ENCODE measurements at places on chromosomes 16 and 17. TPM values are rescaled to one million over a fixed set of nuclear protein-coding genes. Genes with fewer than 3 reads are reported as not detected.

Gene SYCE1L
- total RNA-seq: 0.49 TPM

Gene ALOXE3
- total RNA-seq: not detected

Gene CLEC18B
- not detected for total RNA-seq

Gene LSM12
- total RNA-seq: 95.6 TPM

DNA sequence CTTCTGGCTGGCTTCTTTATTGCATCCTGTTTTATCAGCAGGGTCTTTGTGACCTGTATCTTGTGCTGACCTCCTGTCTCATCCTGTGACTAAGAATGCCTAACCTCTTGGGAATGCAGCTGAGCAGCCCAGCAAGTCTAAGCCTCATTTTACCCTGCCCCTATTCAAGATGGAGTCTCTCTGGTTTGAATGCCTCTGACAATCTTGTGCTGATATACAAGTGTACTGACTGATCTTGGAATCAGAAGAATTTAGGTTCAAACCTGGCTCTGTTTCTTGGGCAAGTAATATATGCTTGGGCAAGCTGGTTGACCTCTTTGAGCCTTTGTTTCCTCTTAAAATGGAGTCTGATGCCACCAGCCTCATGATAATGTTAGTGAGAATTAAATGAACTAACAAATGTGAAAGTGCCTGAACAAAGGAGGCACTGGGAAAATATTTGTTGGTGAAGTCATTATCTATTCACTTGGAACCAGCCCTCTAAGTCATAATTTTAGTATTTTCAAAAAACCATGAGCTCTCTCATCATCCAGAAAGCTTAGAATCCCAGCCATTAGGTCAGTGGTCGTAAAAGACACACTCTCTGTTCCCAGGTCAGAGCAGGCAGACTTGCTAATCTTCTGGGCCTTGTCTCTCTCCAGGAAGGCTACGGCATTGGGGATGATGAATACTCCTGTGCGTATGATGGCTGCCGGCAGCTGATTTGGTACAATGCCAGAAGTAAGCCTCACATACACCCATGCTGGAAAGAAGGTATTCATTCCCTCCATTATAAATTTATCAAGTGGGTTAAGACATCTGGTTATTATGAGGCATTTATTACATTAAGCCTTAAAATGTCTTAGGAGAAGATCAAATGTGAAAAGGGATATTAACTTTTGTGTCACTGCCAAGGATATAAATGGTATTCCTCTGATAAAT, 18.1 kb upstream of the ARL2BP start:
- no peaks in the 10 kb centered on the region for H3K27me3 ChIP-seq
- DNase-seq: peak; percentile 50
- peaks cover 89% of the 10 kb centered on the region for H3K36me3 ChIP-seq
- H3K4me1 ChIP-seq: peaks cover 9% of the 10 kb centered on the region

DNA sequence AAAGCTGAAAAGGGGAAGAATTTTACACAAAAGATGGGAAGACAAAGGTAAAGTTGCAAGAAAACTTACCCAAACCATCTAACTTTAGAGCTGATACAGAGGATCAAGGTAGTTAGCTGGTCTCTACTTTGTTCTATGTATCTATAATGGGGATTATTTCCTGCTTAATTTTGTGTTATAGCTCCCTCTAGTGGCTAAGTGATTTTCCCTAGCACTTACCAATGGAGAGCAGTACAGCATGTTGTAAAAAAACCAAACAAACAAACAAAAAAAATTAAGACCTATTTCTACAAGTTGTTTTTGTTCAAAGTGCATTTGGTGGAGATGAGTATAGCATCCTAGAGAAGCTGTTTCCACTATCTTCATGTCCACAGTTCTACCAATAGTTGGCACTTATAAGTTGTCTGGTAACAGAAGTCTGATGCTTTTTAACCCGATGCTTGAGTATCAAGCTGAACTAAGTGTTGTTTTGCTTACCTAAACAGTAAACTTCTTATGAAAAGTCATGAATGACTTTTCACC, 7.5 kb downstream of the SRSF1 start:
- DNase-seq: no peak
- no peak overlapping the region for H3K4me3 ChIP-seq
- H3K36me3 ChIP-seq: peaks cover 71% of the 10 kb centered on the region
- H3K27me3 ChIP-seq: no peaks in the 10 kb centered on the region
- peaks cover 12% of the 10 kb centered on the region for H3K4me1 ChIP-seq

DNA sequence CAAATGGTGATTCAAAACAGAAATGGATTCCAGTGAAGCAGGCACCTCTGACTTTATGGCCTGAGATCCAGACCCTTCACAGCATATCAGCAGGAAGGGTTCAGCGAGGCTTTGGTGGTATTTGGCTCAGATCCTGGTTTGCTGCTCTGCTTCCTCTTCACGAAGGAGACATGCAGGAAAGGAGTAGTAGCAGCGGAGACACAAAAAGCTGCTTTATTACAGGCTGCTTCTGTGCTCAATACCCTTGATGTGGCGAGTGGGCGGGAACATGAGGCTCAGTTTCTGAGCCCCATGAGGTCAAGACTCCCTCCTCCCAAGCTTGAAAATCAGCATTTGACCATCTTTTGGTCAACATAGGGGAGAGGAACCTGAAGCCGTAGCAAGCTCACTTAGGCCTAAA, 213.3 kb upstream of the AXIN2 start:
- no peak overlapping the region for H3K27ac ChIP-seq
- no peaks in the 10 kb centered on the region for H3K27me3 ChIP-seq
- peak; percentile 10 for DNase-seq
- no peaks in the 10 kb centered on the region for H3K4me1 ChIP-seq
- no peaks in the 10 kb centered on the region for H3K36me3 ChIP-seq
- no peak overlapping the region for H3K4me3 ChIP-seq

- H3K36me3 ChIP-seq: no peaks in the 10 kb centered on the region
- H3K27ac ChIP-seq: no peak within 1 kb of the TSS
- H3K4me1 ChIP-seq: no peaks in the 10 kb centered on the region
- H3K4me3 ChIP-seq: no peak within 1 kb of the TSS
- no peaks in the 10 kb centered on the region for H3K27me3 ChIP-seq
Observed at GRCh38 chr17:7548585-7549400, at the start of gene TNFSF12. TSS of gene TNFSF12 (plus strand) at chr17:7549058. CDS start at chr17:7549154, 96 bp downstream.

- H3K4me3 ChIP-seq: no peak overlapping the region
- no peak overlapping the region for H3K27ac ChIP-seq
- no peaks in the 10 kb centered on the region for H3K4me1 ChIP-seq
- no peaks in the 10 kb centered on the region for H3K27me3 ChIP-seq
- no peaks in the 10 kb centered on the region for H3K36me3 ChIP-seq
- no peak for DNase-seq
Observed at GRCh38 chr16:21190599-21190998, 20.8 kb downstream of the ZP2 start.

DNA sequence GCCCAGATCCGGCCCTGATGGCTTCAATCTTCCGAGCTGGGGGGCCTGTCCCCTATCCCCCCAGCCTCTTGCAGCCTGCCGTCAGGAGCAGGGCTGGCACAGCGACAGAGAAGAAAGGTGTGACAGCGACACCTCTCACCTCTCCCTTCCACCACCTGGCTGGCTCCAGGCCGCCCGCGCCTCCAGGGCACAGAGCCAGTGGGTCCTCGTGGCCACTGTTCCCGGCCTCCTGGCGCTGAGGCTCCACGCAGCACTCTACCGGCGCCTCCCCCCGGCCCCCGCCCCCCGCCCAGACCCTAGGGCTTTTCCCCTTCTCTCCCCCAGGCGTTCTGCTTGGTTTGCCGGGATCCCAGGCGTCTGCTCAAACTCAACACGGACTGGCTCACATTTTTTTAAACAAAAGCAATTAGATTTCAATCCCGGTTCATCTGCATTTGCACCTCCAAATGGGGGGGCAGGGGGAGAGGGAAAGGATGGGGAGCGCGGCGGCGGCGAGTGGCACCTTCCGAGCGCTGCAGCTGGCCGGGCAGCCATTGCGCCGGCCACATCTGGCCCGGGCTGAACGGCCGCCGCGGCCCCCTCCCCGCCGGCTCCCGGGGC, 12.8 kb upstream of the CBX8 start:
- H3K27ac ChIP-seq: no peak overlapping the region
- no peak for DNase-seq
- no peaks in the 10 kb centered on the region for H3K36me3 ChIP-seq
- H3K4me1 ChIP-seq: peaks cover 7% of the 10 kb centered on the region
- peak overlapping the region; percentile 54 for H3K4me3 ChIP-seq
- H3K27me3 ChIP-seq: peaks cover 65% of the 10 kb centered on the region

Data from SJCRH30 (cell line).